ENCODE measurements at places on chromosomes 5 and 9. TPM values are rescaled to one million over a fixed set of nuclear protein-coding genes. Genes with fewer than 3 reads are reported as not detected.

- DNase-seq = no peak
Observed at GRCh38 chr5:98490348-98490747, 283.1 kb upstream of the RGMB start.

DNA sequence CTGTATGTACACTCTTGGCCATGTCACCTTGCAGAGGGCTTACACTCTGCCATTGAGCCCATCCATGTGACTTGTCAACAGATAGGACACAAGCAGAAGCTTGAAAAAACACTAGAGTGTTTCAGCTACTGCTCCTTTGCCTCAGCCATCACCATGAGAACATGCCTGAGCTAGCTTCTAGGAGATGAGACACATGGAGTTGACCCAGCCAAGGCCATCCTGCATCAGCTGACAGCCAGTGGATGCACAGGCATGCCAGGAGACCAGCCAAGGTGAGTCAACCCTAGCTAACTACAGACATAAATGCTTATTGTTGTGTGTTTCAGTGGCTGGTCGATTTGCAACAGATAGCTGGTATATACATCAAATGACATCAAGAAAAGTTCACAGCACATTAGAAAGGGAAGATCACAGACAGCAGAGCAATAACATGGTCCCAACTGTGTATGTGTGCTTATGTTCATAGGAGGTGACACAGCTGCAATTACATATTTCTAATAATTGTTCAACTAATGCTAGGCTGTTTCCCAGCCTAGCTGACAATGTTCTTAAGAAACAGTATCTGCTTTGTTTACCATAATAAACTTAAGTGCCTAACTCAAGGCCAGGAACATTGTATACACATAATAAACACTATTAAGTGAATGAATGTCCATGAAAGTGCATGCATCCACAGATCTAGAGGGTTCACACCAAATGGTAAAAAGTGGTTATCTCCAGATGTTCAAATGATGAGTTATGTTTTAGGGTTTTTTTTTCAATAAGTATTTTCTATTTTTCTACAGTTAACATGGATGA, 105.7 kb downstream of the SPOCK1 start:
- no peak for DNase-seq

The C7 gene
- 346 TPM for total RNA-seq

DNA sequence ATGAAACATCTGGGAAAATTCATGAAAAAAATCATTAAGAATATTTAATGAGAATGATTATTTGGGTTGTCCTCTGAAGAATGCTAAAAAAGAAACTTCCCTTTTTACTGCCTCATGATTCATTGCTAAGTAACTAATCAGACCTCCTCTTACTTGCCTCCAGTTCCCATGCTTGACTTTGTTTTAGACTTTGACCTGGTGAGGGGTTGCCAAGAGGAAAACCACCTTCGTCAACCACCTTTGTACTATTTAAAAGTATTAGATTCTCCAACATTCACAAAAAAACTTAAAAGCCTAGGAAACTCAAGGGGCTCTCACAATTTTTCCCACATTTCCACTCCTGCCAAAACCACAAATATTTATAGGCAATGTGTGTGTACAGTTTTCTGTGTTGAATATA, 115.2 kb upstream of the ST8SIA4 start:
- DNase-seq = no peak

The ABO gene
- 1.5 TPM for total RNA-seq
